Stimulated activated CD4-positive, alpha-beta T cell treated with anti-CD3 and anti-CD28 coated beads, Interleukin-15, amount 100 ng/mL, for 1 hour (primary cell): ENCODE measurements at places on chromosomes 2 and 18.

- no peak for DNase-seq
Observed at GRCh38 chr2:73177645-73178255, 24.6 kb upstream of the NOTO start.

GRCh38 chr2:121061633-121062032, 223.4 kb downstream of the TFCP2L1 start:
- no peak for DNase-seq

DNA sequence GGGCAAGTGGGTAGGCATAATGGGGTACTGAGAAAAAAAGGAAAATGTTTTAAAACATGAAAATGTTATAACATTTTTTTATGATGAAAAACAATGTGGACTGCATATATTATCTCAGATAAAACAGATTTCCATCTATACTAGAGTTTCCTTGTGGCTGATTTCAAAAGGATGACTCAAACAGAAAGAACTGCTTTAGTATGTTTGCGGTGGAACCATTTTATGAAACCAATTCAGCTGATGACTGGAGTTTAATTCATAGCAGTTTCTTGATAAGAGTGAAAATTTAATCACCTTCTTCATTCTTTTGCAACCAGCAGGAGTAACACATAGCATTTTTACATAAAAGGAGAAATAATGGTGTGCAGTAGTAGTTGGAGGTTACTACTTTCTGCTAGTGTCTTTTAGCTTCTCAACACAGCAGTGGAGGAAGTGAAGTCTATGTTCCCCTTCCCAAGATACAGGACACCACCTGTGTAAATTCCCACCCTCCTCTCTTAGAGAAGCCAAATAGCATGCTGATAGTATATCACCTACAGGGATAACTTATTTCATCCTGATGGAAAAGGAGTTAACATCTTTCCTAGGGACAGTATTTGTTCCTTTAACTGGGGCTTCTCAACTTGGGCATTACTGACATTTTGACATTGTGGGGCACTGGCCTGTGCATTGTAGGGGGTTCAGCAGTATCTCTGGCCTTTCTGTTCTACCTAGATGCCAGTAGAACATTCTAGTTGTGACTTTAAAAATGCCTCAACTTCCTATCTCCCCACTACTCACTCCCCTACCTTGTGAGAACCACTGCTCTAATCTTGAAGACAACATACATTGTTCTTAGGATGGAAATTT, 29.9 kb downstream of the PELI1 start:
- DNase-seq, result no peak

GRCh38 chr2:107712857-107713256, 113.8 kb upstream of the RGPD4 start:
- DNase-seq, result no peak

GRCh38 chr18:53644799-53645471, 579.5 kb downstream of the MBD2 start:
- DNase-seq, result no peak
